ENCODE measurements at places on chromosomes 2 and 18.
A peak's percentile ranks its signal among the peaks of the same experiment; 100 is the strongest.

GRCh38 chr2:223008162-223008561, 43.8 kb upstream of the KCNE4 start:
- no peak for DNase-seq

GRCh38 chr18:7514796-7515440, 52.2 kb upstream of the PTPRM start:
- DNase-seq, result no peak

GRCh38 chr2:8535821-8536685, 145.8 kb upstream of the ID2 start:
- DNase-seq, result no peak

DNA sequence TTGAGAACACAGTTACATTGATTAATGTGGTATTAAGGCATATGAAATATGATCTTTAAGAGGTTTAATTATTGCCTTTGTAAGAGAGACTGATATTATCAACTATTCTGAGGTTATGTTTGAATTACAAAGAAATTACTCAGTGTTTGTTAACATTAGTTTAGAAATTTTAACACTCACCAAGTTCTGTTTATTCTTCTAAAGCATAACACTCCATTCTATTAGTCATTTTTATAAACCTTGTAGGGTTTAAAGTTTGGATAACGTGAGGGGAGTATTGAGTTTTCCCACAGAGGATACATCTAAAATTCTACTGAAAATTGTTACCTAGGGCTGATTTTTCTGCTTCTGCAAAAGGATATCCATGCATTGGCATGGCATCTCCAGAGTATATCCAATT, 7.7 kb downstream of the CCDC178 start:
- no peak for DNase-seq

DNA sequence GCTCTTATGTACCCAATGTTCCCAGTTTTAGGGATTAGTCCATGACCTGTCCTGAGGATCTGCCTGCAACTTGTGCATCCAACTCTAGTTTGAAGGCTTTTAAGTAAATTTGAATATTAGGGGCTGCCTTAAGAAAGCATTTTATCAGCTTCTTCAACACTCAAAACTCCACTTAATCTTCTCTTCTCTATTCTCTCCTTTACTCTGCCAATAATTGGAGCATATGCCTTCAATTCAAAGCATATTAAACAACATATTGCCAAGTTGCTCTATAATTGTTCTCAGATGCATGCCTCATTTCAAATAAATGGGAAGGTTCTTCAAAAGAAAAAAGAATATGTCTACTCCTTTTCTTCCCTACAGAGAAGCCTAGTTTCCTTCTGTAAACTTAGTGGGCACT, 84.8 kb upstream of the NCKAP5 start:
- DNase-seq, result no peak

- DNase-seq, result peak; percentile 76
These were observed 39.8 kb downstream of the RBM45 start for GRCh38 chr2:178152033-178152432.

GRCh38 chr18:79523736-79524180, 128.0 kb downstream of the NFATC1 start:
- no peak for DNase-seq

GRCh38 chr18:41504316-41504715, 450.7 kb upstream of the PIK3C3 start:
- DNase-seq, result no peak

DNA sequence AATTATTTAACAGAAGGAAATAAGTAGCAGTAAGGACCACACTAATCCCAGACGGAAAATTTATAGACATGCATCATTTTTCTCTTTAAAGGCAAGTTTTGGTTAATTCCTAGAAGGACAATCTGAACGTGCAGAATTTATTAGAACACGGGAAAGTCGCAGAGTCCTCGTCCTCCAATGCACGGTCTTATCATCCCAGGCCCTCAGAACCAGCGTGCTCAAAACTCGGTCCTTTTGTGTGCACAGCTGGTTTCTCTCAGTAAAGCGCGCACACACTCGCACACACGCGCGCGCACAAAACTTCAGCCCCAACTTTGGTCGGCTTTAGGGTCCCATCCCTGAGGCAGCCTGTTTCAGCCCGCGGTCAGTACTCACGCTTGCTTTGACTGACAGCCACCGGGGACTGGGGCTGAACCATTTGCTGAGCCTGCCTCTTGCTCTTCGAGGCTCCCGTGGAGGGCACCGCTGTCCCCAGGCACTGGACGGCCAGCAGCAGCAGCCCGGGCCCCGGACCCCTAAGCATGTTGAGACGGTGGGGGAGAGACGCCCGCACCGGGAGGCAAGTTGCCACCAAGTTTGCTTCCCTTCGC, 493 bp downstream of the FN1 start:
- DNase-seq, result no peak

DNA sequence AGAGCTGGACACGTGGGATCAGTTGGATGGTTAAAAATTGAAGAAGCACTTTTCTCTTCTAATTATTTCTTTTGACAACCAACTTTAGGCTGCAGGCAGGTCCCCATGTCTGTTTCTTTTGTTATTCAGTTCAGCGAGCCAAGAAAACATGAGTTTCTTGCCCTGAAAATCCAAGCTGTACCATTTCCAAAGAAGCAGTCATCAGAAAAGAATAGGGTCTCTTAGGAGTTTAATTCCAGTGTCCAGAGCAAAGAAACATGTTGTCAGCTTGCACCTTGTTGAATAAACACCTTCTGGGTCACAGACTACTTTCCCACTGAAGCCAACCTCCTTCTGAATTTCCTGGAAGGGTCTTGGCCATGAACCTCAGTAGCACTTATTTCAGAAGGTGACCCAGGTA, 170.5 kb upstream of the COPS8 start:
- DNase-seq, result no peak

DNA sequence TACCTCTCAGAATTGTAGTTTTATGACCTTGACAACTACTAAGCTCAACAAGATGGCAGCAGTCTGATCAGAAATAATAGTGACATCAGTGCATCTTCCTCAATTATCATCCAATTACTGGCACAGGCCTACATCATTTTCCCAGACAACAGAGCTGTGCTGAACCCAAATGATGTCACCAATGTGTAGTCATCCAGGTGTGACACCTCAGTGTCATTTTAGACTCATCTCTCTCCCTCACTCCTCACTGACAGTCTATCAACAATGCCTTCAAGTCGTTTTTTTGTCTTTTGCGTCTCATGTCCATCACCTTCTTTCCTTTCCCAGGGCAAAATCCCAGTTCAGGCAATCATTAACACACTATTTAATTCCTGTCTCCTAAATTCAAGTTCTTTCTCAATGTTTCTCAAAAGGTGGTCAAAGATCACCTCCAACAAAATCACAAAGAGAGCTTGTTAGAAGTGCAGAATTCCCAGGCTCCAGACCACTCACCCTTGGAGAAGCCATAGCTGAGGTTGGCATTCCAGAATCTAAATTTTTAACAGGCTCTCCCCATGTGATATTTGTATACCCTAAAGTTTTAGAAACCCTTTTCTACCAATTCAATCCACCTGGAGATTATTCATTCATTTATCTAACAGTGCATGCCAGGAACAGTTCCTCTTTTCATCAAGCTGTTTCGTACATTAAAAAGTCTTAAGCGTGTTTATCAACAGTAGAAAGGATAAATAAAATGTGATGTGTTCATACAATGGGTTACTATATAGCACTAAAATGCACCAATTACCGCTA, 125.3 kb upstream of the KLF7 start:
- DNase-seq, result no peak

GRCh38 chr2:28035163-28035690, 144.7 kb downstream of the BABAM2 start:
- no peak for DNase-seq

- DNase-seq, result no peak
These were observed 30.6 kb downstream of the R3HDM1 start for GRCh38 chr2:135561925-135562324.

GRCh38 chr2:200507179-200507578, 2.7 kb downstream of the KCTD18 start:
- DNase-seq, result no peak

DNA sequence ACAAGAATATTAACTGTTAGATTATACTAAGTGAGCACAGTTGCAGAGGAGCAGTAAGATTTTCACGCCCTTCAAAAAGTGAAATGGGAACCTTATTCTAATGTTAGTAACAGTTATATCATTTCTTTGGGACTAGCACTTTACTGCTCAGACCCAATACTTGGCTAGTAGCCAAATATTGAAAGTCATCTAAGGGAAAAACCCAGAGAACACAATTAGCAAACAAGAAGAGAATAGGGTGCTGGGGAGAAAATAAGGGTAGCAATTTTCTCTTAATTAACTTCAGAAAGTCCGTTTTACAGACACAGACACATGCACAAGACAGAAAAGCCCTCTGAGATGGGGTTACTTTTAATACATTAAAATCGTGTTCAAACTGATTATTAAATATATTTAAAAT, 71.8 kb downstream of the ID2 start:
- no peak for DNase-seq

DNA sequence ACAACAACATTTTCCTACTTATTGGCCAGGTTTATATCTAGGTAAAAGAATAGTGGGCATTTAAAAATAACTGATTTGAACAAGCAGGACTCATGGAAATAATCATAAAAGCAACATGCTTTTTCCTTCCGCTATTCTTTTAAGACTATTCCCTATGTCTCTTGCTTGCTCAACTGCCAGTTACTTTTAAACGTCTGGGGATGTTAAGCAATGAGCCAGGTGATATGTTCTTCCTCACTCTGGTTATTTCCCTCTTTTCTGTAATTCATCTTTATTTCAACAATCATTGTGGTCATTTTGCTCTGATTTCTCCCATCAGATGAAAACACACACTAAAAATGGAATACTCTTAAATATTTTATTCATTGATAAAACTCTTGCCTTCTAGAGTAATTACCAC, 33.4 kb upstream of the SLC8A1 start:
- no peak for DNase-seq

- peak; percentile 79 for DNase-seq
These were observed 16.8 kb upstream of the LYPD6 start for GRCh38 chr2:149313512-149313972.

GRCh38 chr2:119109866-119110265, 48.7 kb downstream of the C1QL2 start:
- DNase-seq, result no peak
